ENCODE measurements at places on chromosomes 1 and 21. TPM values are rescaled to one million over a fixed set of nuclear protein-coding genes. Genes with fewer than 3 reads are reported as not detected.

NHLH1 gene
- total RNA-seq: not detected

SYNJ1 gene
- 16.2 TPM for total RNA-seq

GNG4 gene
- 0.80 TPM for total RNA-seq

ZNF670 gene
- total RNA-seq: 5.9 TPM

LCE2C gene
- not detected for total RNA-seq

CAP1 gene
- 243 TPM for total RNA-seq

RGS8 gene
- total RNA-seq: not detected

ERICH3 gene
- not detected for total RNA-seq

S100A14 gene
- 536 TPM for total RNA-seq

RHD gene
- not detected for total RNA-seq

Data from PC-3 (cell line).